ENCODE measurements at places on chromosomes 16 and 17.

DNA sequence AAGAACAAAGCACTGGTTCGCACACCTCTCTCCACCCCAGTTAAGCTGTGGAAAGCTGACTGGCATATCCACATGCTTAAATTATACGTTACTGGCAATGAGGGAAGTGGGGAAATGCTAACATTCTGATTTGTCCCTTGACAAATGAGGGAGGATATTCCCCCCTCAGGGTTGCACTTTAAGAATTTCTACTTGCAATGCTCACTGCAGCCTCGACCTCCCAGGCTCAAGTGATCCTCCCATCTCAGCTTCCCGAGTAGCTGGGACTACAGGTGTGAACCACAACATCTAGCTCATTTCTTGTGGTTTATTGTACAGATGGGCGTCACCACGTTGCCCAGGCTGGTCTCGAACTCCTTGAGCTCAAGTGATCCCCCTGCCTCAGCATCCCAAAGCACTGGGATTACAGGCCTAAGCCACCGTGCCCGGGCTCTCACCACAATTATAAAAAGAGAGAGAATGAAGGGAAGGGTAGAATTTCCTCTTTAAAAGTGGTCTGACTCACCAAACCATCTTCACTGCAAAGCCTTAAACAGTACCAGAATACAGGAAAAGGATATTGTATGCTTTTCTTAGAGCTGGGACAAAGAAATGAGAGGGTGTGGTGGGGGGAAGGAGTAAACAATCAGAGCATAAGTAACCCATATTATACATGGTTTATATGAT lies 38.9 kb downstream of the KANSL1 start:
- no peak for DNase-seq

- DNase-seq = no peak
These were observed 165.0 kb downstream of the LGALS9B start for GRCh38 chr17:20302246-20302917.

DNA sequence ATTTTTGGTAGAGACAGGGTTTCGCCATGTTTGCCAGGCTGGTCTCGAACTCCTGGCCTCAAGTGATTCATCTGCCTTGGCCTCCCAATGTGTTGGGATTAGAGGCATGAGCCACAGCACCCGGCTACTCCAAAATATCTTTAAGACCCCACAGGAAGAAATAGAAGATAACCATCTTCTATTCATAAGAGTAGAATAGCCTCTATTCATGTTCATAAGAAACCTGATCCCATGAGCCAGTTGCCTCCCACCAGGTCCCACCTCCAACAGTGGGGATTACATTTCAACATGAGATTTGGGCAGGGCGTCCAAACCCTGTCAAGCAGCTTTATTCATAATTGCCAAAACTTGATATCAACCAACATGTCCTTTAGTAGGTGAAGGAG lies 13.9 kb upstream of the TMC7 start:
- no peak for DNase-seq

- no peak for DNase-seq
These were observed 13.5 kb downstream of the KPNA2 start for GRCh38 chr17:68048996-68049395.

- no peak for DNase-seq
These were observed 527 bp downstream of the TRAF4 start for GRCh38 chr17:28744104-28744971.

DNA sequence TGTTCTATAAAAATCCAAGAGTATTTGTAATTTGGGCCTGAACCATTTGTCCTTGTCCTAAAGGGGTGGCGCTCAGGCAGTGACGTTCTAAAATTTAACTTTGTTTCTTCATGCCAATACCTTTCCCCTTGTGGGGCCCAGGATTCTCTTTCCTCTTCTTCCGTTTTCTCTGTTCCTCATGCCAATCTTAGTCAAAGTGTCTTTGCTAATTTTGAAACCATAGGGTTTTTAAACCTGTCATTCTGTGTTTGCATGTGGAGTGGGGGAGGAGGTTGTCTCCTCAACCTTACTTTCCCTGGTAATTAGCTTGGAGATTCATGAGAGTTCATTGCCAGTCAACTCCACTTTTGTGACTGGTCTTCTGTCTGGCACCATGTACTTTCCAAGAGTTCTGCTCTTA lies 337.1 kb downstream of the MAF start:
- no peak for DNase-seq

GRCh38 chr17:39538866-39539265 lies 68.9 kb downstream of the NEUROD2 start:
- DNase-seq = no peak

DNA sequence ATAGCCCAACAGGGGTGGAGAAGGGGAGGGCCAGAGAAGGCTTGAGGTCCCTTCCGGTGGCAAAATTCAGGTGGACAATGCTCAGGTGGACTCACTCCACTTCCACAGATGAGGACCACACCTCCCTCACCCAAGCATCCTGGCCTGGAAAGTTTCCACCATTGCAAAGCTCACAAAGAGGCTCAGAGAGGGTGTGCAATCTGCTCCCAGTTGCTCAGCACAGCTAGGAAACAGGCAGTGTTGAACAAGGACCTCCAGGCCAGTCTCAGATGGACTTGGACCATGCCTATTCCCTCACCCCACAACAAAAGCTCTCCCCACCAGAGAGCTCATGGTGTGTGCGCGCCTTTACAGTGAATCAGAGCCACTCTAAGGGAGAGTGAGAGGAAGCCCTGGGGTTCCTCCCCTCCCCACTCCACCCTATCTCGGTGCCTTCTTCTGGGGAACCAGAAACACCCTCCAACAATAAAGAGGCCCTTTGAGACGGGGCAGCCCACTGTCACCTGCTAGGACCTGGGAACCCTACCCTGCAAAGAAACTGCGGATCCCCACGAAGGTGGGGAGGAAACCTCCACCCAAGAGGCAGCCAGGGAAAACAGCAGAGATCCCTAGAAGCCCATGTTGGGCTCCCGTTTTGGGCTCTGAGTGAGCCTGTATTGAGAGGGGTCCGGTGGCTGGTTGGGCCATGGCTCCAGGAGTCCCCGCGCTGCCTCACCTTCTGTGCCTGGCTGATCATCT lies 1.6 kb downstream of the FAM83G start:
- DNase-seq = no peak

GRCh38 chr17:60139438-60140285 lies 10.1 kb upstream of the CA4 start:
- no peak for DNase-seq

DNA sequence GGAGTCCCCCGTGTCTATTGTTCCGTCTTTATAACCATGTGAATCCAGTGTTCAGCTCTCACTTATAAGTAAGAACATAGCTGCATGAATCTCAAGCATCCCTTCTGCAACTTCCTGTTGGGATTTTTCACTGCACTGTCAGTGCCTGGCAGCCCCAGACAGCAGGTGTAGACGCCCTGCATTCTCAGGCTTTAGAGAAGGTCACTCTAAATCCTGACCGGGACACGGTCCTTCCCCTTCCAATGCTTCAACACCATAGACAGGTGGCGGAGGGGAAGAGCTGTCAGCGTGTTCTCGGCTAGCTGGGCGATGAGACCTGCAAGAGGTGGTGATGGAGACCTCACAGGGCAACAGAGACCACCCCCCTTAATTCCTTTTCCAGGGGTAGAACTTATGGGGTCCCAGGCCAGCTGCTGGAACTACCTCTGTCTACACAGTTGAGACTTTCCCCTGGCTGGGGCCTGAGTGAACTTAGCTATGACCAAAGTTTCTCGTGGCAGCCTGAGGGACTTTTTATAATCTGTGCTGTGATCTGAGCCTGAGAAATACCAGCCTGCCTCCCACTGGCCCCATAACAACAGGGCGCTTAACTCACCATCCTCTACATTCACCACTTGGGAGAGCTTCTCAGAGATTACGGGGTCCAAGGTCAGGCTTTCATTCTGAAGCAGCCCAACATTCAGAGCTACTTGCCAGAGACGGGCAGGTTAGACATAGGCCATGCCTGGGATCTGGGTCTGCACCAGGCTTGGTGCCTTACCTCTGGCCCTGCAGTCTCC lies 143.2 kb upstream of the TNRC6C start:
- DNase-seq = no peak

- no peak for DNase-seq
These were observed 17.6 kb upstream of the ABR start for GRCh38 chr17:1197379-1197778.

- no peak for DNase-seq
These were observed 1.5 kb downstream of the TNFRSF12A start for GRCh38 chr16:3021449-3022207.

DNA sequence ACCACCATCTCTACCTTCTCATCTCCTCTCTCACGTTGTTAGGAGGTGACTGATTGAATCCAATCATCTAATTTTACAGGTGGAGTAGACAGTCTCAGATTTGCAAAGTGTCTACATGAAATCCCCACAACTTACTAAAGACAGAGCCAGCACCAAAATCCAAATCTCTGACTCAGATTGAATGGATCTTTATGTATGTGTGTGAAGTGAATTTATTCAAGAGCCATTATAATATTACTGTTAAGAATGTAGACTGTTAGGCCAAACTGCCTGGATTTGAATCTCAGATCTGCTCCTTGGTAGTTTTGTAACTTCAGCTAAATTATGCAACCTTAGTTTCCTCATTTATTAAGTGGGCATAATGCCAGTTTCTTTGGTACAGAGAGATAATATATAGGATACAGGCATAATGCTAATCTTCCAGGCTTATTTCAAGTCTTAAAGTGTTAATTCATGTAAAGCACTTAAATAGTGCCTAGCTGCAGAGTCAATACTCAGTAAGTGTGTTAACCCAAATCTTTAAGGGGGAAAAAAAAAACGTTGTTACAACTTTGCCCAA lies 12.7 kb downstream of the CNEP1R1 start:
- no peak for DNase-seq

DNA sequence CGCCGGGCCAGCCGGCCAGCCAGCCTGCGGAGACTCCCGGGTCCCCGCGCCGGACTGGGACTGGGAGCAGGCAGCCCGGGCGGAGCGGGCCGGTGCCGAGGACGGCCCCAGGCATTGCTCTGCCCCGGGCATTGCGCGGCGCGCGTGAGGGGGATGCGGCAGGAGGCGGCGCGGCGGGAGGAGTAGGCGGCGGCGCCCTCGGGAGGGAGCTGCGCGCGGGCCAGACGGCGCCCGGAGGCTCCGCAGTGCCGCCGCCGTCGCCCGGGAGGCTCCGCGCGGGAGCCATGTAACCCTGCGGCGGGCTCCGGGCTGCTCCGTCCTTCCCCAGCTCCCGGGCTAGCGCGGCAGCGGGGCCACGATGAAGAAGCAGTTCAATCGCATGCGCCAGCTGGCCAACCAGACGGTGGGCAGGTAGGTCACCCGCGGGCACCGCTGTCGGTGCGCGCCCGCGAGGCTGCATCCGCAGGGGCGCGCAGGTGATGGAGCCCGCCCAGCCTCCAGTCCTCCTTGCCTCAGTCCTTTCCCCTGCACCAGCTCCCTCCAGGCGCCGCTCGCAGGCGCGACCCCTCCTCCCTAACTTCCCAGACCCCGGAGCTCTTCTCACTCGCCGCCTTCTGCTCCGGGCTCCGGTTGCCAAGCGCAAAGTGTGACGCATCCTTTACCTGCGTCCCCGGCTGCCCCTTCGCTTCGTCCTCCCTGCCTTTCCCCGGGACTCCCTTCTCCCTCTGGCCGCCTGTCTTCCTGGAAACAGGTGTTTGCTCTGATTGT lies at the start of gene ARHGAP44:
Gene ARHGAP44 (plus strand): TSS at position 18 of the 768 bp plus-strand sequence. CDS start 341 bp downstream, at position 359.
- no peak for DNase-seq

- DNase-seq = no peak
These were observed 118.4 kb upstream of the IRX5 start for GRCh38 chr16:54812229-54812628.

GRCh38 chr17:61874075-61874474 lies 10.7 kb upstream of the BRIP1 start:
- no peak for DNase-seq

DNA sequence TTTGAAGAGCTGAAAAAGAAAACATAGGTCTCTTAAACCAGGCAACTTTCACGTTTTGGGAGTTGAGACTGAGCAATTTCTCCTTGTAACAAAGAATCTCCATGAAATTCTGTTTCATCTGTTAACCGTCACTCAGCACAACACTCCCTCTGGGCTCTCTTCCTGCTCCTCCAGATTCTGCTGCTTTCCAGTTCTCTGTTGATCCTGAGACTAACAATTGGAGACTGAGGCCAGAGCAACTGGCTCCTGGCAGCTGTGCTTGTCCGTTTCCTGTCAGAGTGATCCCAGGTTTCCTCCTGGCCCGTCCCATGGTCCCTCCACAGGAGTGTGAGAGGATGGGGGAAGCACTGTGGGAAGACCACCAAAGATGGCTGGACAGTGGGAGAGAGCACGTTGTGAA lies 32.5 kb downstream of the IST1 start:
- DNase-seq = no peak

DNA sequence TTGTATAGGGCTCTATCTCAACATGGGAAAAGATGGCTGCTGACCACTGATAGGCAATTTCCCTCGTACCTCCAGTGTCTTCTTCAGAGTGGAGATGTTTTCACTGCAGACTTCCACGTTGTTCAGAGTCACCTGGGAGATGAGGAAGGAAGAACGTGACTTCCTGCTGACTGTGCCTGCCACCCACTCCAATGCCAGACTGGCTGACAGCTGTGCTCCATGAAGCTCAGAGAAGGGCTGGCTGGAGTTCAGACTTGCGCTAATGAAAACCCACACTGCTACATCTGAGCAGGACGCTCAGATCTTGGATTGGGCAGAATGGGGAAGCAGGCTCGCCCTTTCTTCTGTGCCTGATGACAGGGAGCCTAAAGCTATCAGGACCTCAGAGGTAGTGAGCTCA lies 33.1 kb downstream of the COG4 start:
- no peak for DNase-seq

- no peak for DNase-seq
These were observed 8.8 kb downstream of the ENGASE start for GRCh38 chr17:79083191-79083971.

DNA sequence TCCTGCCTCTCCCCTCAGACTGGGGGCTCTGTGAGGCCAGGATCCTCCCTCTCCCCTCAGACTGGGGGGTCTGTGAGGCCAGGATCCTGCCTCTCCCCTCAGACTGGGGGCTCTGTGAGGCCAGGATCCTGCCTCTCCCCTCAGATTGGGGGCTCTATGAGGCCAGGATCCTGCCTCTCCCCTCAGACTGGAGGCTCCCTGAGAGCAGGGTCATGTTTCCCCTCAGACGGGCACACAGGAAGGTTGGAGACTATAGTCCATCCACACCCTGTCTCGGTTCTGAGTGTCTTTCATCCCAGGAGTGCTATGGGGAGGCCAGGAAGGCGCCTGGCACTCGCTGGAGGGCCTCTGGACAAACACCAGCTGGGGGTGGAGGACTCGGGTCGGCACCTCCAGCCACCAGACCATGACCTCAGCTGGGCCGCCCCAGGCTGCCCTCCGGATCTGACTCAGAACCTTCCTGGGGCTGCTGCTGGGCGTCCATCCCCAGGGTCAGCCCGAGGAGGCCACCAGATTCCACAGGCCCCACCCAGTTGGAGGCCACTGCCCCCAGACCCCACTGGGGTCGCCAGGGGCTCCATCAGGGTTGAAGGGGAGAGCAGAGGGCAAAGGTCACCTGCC lies 21.9 kb upstream of the DLX4 start:
- no peak for DNase-seq
